ENCODE measurements at places on chromosomes 6 and 20.
A peak's percentile ranks its signal among the peaks of the same experiment; 100 is the strongest.

DNA sequence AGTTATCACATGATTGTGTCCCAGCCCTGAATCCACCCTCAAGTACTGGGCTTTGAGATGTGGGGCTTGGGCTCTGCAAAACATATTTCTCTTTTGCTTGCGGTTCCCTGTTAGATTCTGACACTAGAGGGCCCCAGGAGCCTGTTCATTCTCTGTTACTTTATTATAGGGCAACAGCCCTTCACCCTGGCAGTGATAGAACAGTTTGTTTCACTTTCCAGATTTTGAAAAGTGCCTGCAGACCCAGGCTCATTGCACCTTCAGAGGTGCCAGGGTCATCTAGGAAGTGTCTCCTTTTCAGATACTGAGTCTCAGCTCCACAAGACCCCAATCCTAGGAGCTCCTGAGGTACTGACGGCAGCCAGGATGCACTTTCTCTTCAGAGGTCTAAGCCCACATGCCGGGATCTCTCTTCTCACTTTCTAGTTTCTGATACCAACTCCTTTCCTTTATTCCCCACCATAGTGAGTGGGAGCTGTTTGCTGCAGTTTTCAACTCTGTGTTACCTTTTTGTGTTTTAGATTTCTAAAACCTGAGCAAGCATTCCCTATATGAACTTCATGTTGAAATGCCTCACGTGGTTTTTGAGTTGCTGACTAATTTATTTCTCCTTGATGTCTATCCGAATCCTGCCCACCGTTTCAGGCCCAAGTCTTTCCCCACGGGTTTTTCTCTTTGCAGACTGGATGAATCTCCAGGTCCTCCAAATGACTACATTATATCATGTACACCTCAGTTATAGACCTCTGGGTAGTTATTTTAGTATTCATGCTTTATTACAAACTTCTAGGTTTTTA lies 10.9 kb downstream of the ABT1 start:
- no peak for DNase-seq

DNA sequence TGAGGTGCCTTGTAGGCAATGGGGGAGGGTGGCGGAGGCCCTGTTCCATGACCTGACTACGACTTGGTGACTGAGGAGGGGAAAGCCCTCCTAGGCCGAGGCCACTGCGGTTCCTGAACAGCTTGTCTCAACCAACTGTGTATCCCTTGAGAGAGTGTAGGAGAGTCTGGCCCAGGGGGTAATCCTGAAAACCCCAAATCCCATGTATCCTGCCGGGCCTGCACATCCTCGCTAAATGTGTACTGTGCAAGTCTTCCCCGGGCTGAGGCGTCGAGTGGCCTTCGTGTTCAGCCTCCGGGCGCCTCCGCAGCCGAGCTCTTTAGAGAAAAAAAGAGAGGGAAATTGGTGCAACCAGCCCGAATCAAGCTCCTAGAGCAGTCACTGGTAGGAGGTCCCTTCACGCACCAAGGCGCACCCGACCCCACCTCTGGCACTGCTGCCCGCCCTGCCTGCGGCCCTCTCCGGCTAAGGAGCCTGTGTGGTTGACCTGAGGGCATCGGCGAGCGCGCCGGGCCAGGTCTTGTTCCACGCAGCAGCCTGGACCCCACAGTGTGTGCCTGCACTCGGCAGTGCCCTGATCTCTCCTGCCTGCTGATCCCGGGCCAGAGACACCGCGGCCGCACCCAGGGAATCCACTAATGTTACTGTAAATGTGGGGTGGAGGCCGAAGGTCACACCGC lies 7.3 kb downstream of the SIM1 start:
- no peak for DNase-seq

DNA sequence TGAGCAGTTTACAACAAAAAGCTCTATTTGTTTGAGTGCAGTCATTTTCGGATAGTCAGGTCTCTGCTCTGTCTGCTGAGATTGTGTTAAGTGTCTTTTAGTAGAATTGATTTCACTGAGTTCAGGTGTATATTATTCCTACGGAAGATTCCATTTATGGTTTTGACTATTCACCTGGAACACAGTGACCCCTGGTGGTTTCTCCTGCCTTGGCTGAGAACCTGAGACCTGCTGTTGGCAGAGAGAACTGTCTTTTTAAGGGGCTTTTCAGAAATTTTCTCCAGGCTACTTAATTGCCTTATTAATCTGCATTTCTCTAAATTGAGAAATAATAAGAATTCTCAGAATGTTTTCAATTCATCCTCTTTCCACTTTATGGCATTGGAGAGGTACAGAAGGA lies 508.0 kb downstream of the TBC1D32 start:
- no peak for DNase-seq

DNA sequence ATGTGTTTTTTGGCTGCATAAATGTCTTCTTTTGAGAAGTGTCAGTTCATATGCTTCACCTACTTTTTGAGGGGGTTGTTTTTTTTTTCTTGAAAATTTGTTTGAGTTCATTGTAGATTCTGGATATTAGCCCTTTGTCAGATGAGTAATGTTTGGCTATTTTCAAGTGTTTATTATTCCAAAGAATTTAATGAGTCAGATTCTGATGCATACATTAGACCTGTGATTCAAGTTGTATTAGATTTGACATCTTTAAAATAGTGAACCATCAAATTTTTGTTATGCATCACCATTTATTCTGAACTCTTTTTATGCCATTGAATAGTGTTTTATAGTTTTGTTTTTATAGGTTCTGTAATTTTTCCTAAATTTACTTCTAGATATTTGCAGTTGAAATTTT lies 319.3 kb downstream of the PKHD1 start:
- no peak for DNase-seq

- peak; percentile 63 for DNase-seq
Observed at GRCh38 chr6:5030596-5031136, 26.8 kb upstream of the RPP40 start.

- no peak for DNase-seq
Observed at GRCh38 chr6:130385064-130385695, 19.4 kb downstream of the TMEM200A start.

DNA sequence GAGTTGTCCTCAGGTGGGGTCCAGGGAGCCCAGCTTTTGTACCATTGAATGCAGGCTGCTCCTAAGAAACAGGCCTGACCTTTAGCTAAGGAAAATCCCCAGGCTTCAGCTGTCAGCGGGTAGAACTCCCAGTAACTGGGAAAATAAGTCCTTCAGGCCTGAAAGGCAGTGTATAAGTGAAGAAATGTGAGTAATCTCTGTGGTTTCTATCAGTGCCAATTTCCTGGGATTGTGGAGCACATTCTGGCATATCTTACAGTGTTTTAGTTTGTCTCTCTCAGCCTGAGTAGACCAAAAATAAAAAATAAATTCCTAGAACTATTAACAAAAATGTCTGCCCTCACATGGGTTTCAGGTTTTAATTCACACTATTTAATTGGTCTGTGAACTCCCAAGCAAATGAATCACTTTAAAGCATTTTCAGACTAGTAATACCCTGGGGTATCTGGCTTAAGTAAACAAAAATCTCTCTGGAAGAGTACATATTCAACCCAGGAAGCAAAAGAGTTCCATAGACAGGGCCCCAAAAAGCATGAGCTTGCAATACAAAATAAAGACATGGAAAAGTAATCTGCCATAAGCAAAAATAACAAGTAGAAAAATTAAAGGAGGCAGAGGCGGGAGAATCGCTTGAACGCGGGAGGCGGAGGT lies 566.2 kb upstream of the NOX3 start:
- DNase-seq, result no peak

GRCh38 chr6:67633058-67633457 lies 1002.0 kb upstream of the ADGRB3 start:
- DNase-seq, result no peak

DNA sequence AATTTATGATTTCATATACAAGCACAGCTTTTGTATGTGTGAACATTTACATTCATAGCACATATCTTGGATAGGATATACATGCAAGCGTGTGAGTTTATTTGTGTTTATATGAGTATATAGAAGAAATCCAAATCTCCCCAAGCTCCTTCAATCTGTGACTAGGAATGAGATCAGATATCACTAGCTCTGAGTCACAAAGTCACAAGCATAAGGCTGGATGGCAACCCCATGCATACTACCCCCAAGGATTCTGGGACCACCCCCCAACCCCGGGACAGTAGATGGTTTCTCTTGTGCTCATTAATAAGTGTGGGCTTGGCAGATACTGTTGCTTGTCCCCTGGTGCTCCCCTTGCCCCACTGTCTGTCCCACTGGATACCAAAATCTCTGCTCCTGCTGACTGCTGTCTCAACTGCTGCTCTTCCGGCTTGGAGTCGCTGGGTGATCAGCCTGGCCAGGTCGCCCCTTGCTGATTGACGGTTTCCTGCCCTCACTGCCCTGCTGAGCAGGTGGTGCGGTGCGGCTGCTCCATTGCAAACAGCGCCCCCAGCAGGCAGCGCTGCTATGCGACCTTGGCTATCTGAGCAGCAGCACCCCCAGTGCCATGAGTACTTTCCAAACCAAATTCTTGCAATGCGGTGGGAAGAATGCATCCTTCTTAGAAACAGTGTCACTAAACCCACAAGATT lies 279.4 kb downstream of the CD83 start:
- DNase-seq, result no peak

DNA sequence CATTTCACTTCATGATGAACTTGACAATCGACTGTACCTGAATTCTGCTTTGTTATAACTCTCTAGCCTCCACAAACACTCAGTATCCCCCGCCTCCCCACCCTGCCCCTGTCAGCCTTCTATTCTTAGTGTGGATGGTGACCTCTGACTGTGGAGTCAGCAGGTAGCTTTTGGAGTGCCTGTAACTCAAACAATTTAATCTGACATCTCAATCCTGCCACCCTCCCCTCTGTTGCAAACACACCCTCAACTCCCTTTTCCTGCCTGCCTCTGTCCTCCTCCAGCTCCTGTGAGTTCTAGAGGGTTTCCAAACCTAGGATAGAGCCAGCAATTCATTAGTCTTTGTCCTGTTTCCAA lies 20.3 kb downstream of the DAAM2 start:
- no peak for DNase-seq

DNA sequence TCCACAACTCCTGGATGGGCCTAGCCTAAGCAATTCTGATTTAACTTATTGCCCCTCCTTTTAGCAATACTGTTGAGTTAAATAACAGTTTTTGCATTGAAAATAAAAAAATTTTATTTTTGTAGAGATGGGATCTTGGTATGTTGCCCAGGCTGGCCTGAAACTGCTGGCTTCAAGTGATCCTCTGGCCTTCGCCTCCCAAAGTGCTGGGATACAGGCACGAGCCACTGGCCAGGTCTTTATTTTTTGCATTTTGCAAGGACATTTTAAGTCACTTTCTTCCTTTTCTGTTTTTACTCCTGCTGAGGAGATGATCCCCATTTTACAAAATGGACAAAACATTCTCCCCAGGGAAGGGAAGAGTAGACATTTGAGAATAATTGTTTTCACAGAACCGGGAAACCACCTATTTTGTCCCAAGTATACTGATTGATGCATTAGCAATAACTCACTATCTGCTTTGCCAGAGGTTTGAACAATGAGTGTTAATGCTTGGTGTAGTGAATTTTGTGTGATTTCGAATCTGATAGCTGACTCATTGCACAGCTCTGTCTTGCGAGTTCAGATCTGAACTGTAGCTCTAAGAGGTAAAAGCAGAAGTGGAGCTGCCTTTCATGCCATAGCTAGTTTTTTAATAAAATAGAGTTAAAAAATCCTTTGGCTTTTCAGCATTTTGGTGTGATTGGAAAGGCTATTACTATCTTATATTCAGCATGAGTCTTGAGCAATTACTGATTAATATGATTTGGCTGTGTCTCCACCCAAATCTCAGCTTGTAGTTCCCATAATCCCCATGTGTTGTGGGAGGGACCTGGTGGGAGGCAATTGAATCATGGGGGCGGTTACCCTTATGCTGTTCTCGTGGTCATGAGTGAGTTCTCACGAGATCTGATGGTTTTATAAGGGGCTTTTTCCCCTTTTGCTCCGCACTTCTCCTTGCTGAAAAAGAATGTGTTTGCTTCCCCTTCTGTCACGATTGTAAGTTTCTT lies 20.9 kb downstream of the IGF2R start:
- DNase-seq, result no peak

DNA sequence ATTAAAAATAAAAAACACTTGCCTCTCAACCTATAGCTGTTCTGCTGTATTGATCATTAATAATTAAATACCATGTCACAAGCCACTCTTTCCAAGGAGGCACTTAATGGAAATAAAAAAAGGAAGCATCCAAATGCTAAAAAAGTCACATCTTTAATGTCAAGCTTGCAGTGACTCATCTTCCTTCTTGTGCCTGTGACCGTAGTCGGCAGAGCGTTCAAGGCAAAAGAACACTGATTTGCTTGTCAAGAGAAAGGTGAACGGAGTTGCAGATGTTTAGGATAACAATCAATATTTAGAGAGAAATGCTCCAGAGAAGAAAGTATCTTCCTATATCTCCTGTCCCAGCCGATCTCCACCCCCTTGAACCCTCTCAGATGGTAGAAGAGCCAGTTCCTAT lies 341.0 kb upstream of the OPRM1 start:
- DNase-seq, result no peak

DNA sequence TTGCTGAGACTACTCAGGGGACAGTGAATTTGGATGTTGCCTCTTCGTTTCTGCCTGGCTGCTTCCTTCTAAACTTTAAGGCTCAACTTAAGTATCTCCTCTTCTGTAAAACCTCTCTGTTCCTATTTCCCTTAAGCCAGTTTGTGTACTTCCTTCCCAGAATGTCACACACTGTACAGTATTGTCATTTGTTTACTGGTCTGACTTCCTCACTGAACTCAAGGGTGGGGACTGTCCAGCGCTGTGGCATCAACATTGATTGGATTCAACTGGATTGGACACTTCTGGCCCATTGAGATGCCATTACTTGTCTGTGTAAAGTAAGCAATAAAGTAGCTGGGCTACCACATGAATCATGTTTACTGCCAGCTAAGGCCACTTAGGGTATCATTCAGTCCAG lies 69.7 kb downstream of the ANKS1A start:
- DNase-seq, result no peak

DNA sequence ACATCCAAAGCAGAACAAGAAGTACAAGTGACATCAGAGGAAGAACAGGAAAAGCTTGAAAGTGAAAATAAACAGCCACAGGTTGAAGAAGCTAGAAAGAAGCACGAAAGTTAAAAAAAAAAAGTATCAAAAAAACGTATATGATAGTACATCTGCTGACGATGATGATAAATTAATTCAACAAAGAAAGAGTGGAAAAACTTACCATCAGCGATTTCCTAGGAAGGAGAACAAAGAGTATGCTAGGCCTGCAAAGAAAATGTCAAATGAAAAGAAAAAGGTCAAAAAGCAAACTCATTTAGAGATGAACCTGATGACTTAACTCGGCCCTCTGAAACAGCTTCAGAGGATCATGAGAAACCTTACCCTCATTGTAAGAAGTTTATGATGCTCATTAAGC lies 3.7 kb downstream of the SAYSD1 start:
- DNase-seq, result no peak

DNA sequence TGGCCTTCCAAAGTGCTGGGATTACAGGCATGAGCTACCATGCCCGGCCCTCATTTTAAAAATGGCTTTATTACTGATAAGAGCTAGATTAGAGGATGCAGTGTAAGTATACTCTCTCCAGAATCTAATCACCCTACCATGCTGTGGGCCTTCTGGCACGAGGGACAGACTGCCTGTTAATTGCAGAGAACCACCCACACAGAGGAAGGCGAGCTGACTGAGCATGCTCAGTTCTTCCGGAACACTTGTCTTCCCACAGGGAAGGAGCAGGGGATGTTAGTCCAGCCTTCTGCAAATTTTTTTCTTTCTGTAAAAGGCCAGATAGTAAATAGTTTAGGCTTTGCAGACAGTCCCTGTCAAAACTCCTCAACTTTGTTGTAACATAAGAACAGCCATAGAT lies 48.9 kb downstream of the ALDH5A1 start:
- no peak for DNase-seq
